ENCODE measurements at places on chromosomes 4 and X. TPM values are rescaled to one million over a fixed set of nuclear protein-coding genes. Genes with fewer than 3 reads are reported as not detected.

SUPT20HL2 gene
- not detected for total RNA-seq

AKAP4 gene
- not detected for total RNA-seq

MAGEC3 gene
- total RNA-seq = not detected

BGN gene
- total RNA-seq = not detected

PWWP3B gene
- not detected for total RNA-seq

RHOXF2B gene
- not detected for total RNA-seq

LNX1 gene
- not detected for total RNA-seq

KCTD8 gene
- not detected for total RNA-seq

SPANXA1 gene
- total RNA-seq = not detected

RTL9 gene
- total RNA-seq = not detected

DNA sequence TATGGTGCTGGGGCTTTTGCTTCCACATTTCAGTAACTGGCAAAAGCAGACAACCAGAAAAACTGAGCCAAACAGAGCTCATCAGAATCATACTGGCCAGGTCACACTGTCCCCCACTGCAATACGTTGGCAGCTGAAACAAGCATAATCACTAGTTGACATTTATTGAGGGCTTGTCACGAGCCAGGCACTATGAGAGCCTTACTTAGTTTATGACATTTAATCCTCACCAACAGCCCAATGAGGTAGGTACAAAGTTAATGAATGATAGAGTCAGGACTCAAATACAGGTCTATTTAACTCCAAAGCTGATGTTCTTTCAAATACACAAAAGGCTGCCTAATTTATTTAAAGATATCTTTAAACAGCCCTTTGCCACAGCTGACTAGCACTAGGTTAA lies 174.0 kb upstream of the MBNL3 start:
- no peaks in the 10 kb centered on the region for H3K36me3 ChIP-seq
- no peak overlapping the region for H3K27ac ChIP-seq
- H3K27me3 ChIP-seq = peaks cover 6% of the 10 kb centered on the region
- no peak for DNase-seq

- peaks cover 8% of the 10 kb centered on the region for H3K4me1 ChIP-seq
- H3K36me3 ChIP-seq = no peaks in the 10 kb centered on the region
- no peaks in the 10 kb centered on the region for H3K27me3 ChIP-seq
- DNase-seq = no peak
- no peak overlapping the region for H3K27ac ChIP-seq
Measured at GRCh38 chr4:183438458-183439113, 5.8 kb upstream of the CDKN2AIP start.

DNA sequence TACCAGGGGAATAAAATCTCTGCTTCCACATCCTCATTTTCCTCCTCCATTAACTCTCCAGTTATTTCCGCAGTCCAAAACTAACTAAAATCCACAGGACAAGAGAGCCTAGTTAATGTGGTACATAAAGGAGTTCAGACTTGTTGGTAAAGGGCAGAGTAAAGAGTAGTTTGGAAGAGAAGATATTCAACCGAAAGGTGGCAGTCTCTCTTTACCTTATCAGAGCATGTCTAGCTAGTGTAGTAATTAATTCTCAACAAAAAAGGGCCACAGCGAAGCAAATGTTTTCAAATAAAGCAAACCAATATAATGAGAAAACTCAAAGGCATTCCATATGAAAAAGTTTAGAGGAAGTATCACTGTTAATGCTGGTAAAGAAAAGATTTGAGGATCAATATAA lies 286.5 kb downstream of the GLUD2 start:
- H3K27ac ChIP-seq = no peak overlapping the region
- H3K36me3 ChIP-seq = no peaks in the 10 kb centered on the region

- H3K4me3 ChIP-seq = peak overlapping the region; percentile 51
- H3K27me3 ChIP-seq = peaks cover 2% of the 10 kb centered on the region
- H3K4me1 ChIP-seq = peaks cover 70% of the 10 kb centered on the region
- peak overlapping the region; percentile 91 for H3K27ac ChIP-seq
Measured at GRCh38 chrX:19772096-19772821, 115.1 kb downstream of the SH3KBP1 start.

- no peaks in the 10 kb centered on the region for H3K36me3 ChIP-seq
- no peak for DNase-seq
- no peak overlapping the region for H3K27ac ChIP-seq
- H3K27me3 ChIP-seq = no peaks in the 10 kb centered on the region
- no peak overlapping the region for H3K4me3 ChIP-seq
Measured at GRCh38 chrX:131264053-131264452, 25.1 kb downstream of the IGSF1 start.

GRCh38 chrX:103538728-103539127 lies 19.4 kb upstream of the RAB40A start:
- H3K36me3 ChIP-seq = no peaks in the 10 kb centered on the region
- no peak overlapping the region for H3K4me3 ChIP-seq
- peaks cover 2% of the 10 kb centered on the region for H3K4me1 ChIP-seq
- no peaks in the 10 kb centered on the region for H3K27me3 ChIP-seq
- H3K27ac ChIP-seq = no peak overlapping the region

DNA sequence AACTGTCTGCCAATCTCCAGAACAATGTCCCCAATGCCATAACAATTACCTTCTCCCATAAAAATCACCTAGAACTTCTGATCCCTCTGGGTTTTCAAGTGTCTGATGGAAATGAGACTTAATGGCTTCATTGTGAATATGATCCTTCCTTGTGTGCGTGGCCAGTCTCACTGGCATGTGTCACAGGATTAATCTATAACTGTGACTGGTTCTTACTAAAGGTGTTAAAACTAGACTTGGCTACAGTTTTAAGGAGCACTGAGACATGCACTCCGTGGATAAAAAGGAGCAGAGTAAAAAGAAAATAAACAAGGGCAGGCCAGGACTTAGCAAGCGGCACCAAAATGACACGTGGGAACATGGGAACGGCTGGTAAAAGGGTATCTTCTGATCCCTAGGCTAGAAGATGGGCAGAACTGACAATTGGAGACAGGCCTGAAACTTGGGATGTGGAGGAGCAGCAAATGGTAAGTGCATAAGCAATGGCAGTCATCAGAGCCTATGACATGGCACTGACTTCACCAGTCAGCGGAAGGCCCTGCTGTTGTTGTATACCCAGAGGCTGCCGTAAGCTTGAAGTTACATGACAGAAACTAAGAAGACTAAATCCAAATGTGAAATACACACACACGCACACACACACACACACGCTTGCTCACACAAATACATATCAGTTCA lies 256.6 kb upstream of the NOCT start:
- no peaks in the 10 kb centered on the region for H3K27me3 ChIP-seq
- H3K36me3 ChIP-seq = no peaks in the 10 kb centered on the region
- DNase-seq = no peak
- H3K4me1 ChIP-seq = no peaks in the 10 kb centered on the region

DNA sequence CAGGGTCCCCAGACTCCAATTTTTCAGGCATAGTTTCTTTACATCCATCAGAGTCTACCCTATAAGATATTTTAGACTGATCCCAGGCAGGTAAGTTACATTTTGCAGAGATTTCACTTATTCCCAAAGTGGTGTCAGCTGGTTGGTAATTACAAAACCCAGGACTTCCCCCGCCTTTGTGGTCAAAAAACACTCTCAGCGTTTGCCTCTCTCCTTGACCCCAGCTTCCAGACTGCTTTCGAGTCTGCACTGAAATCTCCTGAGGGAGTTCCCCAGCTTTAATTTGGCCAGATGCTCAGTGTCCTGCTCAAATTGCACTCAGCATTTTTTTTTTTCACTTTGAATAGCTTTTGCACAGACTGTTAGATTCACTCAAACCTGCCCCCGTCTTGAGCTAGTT lies 11.2 kb upstream of the AMOT start:
- H3K27me3 ChIP-seq = peaks cover 41% of the 10 kb centered on the region
- no peak overlapping the region for H3K27ac ChIP-seq
- H3K4me1 ChIP-seq = peaks cover 20% of the 10 kb centered on the region
- no peaks in the 10 kb centered on the region for H3K36me3 ChIP-seq
- DNase-seq = no peak

DNA sequence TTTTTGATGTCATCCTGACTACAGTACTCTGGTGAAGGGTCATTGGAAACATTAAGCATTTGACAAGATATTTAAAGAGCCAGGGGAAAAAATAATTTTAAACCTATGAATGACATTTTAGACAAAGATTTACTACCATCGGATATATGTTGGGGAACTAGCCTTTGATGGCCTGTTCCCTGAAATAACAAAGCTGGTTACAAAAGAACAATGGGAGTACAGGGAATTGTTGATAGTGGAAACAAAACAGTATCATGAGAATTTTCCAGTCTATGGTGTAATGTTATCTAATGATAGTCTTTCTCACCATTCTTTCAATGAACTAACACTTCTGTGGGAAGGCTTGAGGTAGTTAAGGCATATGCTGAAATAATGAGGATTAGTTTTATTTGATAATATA lies 125.9 kb upstream of the KLHL4 start:
- DNase-seq = no peak
- no peak overlapping the region for H3K4me3 ChIP-seq
- H3K27me3 ChIP-seq = no peaks in the 10 kb centered on the region

- DNase-seq = no peak
- H3K4me1 ChIP-seq = no peaks in the 10 kb centered on the region
- no peaks in the 10 kb centered on the region for H3K36me3 ChIP-seq
- H3K27ac ChIP-seq = no peak overlapping the region
- H3K4me3 ChIP-seq = no peak overlapping the region
Measured at GRCh38 chr4:156756118-156756517, 215.5 kb downstream of the PDGFC start.

GRCh38 chr4:146846882-146847281 lies 98.8 kb downstream of the TTC29 start:
- H3K4me1 ChIP-seq = no peaks in the 10 kb centered on the region
- no peaks in the 10 kb centered on the region for H3K27me3 ChIP-seq
- no peak overlapping the region for H3K4me3 ChIP-seq

GRCh38 chr4:5724377-5724776 lies 13.4 kb downstream of the EVC start:
- H3K27ac ChIP-seq = no peak overlapping the region
- H3K27me3 ChIP-seq = no peaks in the 10 kb centered on the region
- no peak overlapping the region for H3K4me3 ChIP-seq
- no peak for DNase-seq
- H3K36me3 ChIP-seq = peaks cover 2% of the 10 kb centered on the region
- no peaks in the 10 kb centered on the region for H3K4me1 ChIP-seq

DNA sequence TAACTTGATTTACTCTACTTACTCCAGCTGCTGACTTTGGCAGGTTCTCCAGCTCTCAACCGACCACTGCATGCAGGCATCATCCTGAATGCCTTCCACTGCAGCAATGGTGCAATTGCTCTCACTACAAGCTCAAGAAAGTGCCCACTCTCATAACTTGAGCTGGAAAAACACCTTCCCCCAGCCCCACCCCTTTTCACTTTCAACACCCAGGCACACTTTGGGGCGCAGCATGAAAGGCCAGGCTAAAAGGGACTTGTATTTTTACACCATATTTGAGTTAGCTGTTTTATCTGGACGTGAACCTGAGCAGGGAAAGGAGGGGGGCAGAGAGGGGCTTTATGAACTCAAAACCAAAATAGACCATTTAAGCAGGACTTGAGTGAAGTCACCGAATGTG lies 274.5 kb downstream of the RAB28 start:
- no peak overlapping the region for H3K27ac ChIP-seq
- DNase-seq = no peak
- H3K4me1 ChIP-seq = no peaks in the 10 kb centered on the region
- no peaks in the 10 kb centered on the region for H3K27me3 ChIP-seq
- H3K4me3 ChIP-seq = no peak overlapping the region

- H3K27me3 ChIP-seq = no peaks in the 10 kb centered on the region
- peaks cover 31% of the 10 kb centered on the region for H3K4me1 ChIP-seq
- DNase-seq = no peak
- no peak overlapping the region for H3K27ac ChIP-seq
Measured at GRCh38 chr4:98626350-98626749, 32.1 kb downstream of the TSPAN5 start.

GRCh38 chrX:72280321-72280845 lies 3.3 kb upstream of the RPS4X start:
- H3K4me3 ChIP-seq = no peak overlapping the region
- H3K36me3 ChIP-seq = peaks cover 6% of the 10 kb centered on the region
- H3K27ac ChIP-seq = no peak overlapping the region
- peaks cover 24% of the 10 kb centered on the region for H3K27me3 ChIP-seq

DNA sequence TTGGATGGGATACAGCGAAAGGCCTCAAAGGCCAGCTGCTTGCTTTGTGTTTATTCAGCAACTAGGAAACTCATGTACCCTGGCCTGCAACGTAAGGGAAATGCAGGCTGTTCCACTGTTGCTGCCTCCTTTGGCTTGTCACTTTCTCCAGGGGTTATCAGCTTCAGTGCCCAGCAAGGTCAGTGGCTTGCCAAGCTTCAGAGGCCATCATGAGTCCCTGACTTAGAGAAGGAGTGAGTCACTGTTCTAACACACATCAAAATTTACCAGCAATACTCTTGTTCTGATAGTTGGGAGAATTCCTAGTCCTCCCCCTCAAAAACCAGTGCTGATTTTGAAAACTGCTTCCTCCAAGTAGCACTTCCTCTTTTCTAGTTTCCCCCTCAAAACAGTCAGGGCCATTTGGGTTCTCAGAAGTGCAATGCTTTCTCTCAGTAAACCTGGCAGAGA lies 250.8 kb downstream of the ARHGAP24 start:
- H3K36me3 ChIP-seq = no peaks in the 10 kb centered on the region
- no peak overlapping the region for H3K4me3 ChIP-seq
- H3K27ac ChIP-seq = no peak overlapping the region
- no peak for DNase-seq
- H3K27me3 ChIP-seq = no peaks in the 10 kb centered on the region

DNA sequence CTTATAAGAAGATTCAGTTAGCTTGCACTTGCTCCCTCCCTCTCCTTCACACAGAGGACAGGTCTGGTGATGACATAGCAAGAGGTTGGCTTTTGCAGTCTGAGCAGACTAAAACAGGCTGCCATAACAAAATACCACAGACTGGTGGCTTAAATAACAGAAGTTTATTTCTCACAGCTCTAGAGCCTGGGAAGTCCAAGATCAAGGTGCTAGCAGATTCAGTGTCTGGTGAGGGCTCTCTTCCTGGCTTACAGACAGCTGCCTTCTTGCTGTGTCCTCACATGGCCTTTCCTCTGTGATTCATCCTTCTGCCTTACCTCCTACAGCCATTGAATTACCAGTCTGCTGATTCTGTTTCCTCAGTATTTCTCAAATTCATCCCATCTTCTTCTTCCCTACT lies 13.1 kb downstream of the RP2 start:
- DNase-seq = no peak
- H3K27me3 ChIP-seq = no peaks in the 10 kb centered on the region
- peaks cover 13% of the 10 kb centered on the region for H3K36me3 ChIP-seq

- H3K27ac ChIP-seq = no peak overlapping the region
- H3K4me3 ChIP-seq = no peak overlapping the region
- no peak for DNase-seq
- H3K27me3 ChIP-seq = peaks cover 21% of the 10 kb centered on the region
- no peaks in the 10 kb centered on the region for H3K36me3 ChIP-seq
Measured at GRCh38 chr4:89572224-89572858, 264.6 kb downstream of the SNCA start.

DNA sequence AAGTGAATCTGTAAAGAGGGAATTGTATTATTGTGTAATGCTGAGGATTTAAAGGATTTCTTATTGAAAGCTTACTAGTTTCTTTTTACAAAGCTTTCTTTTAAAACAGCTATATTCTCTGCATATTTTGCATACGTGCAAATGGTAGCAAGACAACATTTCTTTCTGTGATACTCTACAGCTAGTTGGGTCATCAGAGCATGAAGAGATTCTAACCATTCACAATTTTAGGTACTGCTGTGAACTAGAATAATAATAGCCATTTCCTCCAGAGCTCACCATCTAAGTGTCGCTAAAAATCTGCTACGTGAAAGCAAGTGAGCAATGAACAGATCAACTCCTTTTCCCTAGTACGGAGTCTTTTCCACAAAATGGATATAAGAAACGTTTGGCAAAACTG lies 37.3 kb downstream of the ARHGAP6 start:
- no peaks in the 10 kb centered on the region for H3K4me1 ChIP-seq
- H3K27ac ChIP-seq = no peak overlapping the region
- H3K4me3 ChIP-seq = no peak overlapping the region
- peaks cover 3% of the 10 kb centered on the region for H3K27me3 ChIP-seq

All from activated CD8-positive, alpha-beta memory T cell treated with anti-CD3 and anti-CD28 coated beads, Interleukin-2, amount 10 ng/mL, durations not matched to agents 7 days and 5 days (primary cell).